Stimulated activated CD4-positive, alpha-beta T cell treated with anti-CD3 and anti-CD28 coated beads, TNF-alpha, amount 100 ng/mL, for 24 hours (primary cell): ENCODE measurements at places on chromosomes 3 and 15.

GRCh38 chr15:71118881-71119632 is 3.8 kb downstream of the THSD4 start:
- no peak for DNase-seq

DNA sequence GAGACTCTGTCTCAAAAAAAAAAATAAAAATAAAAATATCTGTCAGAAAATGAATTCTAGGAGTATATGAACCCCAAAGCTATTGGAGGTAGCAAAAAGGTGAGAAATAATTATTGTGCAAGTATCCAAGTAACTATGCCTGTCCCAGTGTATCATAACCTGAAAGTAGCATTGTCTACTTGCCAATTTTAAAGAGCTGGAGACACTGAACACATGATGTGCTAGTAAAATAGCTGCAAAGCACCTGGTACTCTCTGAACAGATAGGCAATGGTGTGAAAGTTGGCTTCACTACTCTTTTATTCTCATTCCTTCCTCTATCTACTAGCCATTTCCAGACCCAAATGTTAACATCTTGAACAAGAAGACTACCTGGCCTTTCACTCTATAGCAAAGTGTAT is 208.9 kb downstream of the FOXP1 start:
- no peak for DNase-seq

DNA sequence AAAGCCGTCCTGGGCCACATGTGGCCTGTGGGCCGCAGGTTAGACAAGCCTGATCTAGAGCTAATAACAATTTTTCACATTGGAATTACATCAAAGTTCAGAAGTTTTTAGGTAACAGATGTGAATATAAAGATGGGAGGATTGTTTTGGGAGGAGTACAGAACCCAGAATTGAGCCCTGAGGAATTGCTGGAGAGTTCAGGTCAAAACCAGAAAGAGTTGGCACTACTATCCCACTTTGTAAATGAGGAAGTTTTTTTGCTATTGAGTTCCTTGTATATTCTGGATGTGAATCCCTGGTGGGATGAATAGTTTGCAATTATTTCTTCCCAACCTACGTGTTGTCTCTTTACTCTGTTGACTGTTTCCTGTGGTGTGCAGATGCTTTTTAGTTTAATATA is 109.5 kb upstream of the LIPC start:
- DNase-seq: no peak

- no peak for DNase-seq
Measured at GRCh38 chr15:71237456-71238188, 122.4 kb downstream of the THSD4 start.

DNA sequence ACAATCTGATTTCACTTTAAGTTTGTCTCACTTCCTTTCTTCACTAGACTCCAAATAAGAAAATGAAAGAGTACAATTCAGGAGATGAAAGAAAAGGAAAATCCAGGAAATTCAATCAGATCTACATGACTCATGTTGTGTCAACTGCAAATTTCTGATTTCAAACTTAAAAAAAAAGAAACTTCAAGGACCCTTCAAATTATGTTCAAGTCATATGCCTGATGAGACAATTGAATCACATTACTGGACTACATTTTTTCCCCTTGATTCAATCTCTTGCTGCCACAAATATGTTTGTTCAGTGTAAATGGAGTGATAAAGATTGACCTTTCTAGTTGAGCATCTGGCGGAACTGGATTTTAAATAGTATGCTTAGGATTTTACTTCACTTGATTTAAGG is 37.4 kb downstream of the FRMD5 start:
- DNase-seq: no peak

GRCh38 chr3:79872483-79872882 is 104.7 kb upstream of the ROBO1 start:
- DNase-seq: no peak

DNA sequence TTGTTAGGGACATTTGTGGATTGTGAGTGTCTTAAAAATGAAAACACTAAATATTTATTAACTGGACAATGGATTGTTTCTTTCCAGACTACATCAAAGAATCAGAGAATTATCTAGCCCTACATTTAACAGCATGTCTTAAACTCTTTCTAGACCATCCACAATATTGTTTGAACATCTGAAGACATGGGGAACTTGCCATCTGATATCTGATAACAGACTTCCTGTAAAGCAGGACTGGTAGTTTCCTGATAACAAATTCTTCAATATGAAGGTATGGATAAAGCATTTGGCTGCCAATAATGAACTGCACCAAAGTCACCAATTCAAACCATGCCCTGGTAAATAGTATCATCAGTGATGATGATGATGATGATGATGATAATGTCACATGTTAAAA is 26.2 kb upstream of the HACD2 start:
- DNase-seq: no peak

GRCh38 chr15:60226924-60227323 is 170.9 kb downstream of the ANXA2 start:
- DNase-seq: no peak

DNA sequence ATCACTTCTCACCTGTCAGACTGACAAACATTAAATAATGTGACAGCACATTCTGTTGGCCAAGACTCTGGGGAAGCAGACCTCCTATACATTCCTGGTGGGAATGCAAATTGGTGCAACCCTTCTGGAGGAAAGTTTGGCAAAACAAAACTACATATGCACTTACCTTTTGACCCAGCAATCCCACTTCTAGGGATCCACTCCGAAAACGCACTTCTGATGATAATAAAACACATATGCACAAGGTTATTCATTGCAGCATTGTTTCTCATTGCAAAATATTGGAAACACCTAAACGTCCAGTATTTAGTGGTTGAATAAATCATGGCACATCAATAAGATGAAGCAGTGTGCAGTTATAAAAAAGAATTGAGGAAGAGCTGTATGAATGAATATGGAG is 145.5 kb upstream of the ABHD17C start:
- DNase-seq: no peak

GRCh38 chr3:125151916-125152315 is 60.6 kb downstream of the SLC12A8 start:
- no peak for DNase-seq
